ENCODE measurements at places on chromosomes 12 and 14. TPM values are rescaled to one million over a fixed set of nuclear protein-coding genes. Genes with fewer than 3 reads are reported as not detected.

Gene SSPN
- 4.1 TPM for total RNA-seq

Gene FAM90A1
- total RNA-seq, result not detected

Gene RASSF8
- 50.5 TPM for total RNA-seq

Gene PPFIBP1
- 47.5 TPM for total RNA-seq

Gene VRTN
- not detected for total RNA-seq

Data from neural crest cell (in vitro differentiated cells).